ENCODE measurements at places on chromosomes 13 and 19.

DNA sequence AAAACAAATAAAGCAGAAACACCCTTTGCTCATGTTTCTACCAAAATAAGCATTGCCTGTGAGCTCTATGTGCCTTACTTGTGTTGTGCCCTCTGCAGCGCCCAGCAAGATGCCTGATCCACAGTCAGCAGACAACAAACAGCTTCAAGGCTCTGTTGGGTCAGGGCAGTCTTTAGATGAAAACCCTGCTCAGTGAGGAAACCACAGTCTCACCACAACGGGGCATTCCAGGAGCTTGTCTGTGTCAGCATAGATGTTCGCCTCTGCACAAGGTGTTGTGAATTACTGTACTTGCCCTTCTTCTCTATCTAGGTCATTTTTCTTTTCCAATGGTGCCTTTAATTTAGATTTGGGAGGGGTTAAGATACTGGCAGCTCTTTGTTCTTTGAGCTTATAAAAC, 251.9 kb downstream of the COL4A1 start:
- DNase-seq = peak; percentile 81

DNA sequence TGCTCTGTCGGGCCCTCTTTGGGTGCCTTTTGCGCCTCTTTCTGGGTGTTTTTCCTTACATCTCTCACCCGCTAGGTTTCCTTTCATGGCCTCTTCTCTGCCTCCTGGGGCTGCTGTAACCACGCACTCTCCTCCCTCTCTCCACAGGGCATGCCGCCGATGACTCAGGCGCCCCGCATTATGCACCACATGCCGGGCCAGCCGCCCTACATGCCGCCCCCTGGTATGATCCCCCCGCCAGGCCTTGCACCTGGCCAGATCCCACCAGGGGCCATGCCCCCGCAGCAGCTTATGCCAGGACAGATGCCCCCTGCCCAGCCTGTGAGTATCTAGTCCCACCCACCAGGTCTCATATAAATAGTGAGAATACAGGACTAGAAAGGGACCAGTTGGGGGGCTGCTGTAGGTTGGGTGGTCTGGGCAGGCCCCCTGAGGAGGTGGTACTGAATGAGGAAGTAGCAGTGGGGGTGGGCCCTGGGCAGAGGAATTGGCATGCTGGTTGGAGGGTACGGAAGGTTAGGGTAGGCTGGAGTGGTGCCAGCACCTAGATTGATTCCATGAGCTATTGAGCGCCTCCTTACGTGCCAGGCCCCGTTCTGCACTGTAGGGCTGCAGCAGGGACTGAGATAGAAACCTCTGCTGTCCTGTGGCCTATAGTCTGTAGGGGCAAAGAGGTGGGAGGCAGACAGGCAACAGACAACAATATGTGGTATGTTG, 11.9 kb downstream of the SNRPA start:
- no peak for DNase-seq

GRCh38 chr19:42269478-42270345, 660 bp downstream of the CIC start:
- no peak for DNase-seq

- DNase-seq = peak; percentile 5
Observed at GRCh38 chr13:39073983-39074382, 35.7 kb downstream of the NHLRC3 start.

Data from mammary epithelial cell (primary cell).